Breast epithelium (tissue), 4 donors: ENCODE measurements at places on chromosomes 3 and 15. TPM values are rescaled to one million over a fixed set of nuclear protein-coding genes. Genes with fewer than 3 reads are reported as not detected.
A peak's percentile ranks its signal among the peaks of the same experiment; 100 is the strongest.

ATP13A5 gene
- 4.5 TPM for total RNA-seq

MRPS25 gene
- 40.0 TPM for total RNA-seq

SORD gene
- total RNA-seq: 3.7 TPM

VPS8 gene
- 86.3 TPM for total RNA-seq

DNA sequence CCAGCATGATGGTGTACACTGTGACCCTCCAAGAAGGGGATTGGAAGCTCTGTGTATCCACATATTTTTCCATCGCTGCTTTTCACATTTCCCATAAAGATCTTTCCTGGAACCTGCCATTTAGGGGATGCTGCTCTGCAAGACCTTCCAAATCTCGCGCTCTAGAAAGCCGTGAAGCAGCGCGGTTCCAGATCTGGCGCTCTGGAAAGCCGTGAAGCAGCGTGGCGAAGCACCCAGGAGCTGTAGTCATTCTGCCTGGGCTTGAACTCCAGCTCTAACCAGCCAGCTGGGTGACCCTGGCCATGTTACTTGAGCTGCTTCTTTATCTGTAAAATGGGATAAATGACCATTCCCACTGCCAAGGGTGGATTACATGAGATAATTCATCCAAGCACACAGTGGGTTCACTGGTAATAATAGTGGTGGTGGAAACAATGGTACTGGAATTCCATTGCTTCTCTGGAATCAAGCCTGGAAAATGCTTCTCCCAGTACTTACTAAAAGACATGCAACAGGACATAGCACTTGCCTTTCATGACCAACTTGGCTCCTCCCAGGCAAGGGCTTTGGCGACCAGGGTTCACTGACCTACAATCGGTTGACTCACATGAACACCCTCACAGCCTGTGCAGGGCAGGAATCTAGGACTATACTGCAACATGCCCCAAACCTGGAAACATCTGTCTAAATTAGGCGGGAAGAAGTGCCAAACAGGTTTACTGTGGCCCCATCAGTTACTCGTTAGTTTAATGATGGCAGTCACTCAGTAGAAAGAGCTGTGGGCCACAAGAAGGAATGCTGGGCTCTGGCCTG lies 70.7 kb downstream of the XXYLT1 start:
- DNase-seq: no peak
- H3K27me3 ChIP-seq: no peaks in the 10 kb centered on the region
- no peaks in the 10 kb centered on the region for H3K4me1 ChIP-seq
- H3K4me3 ChIP-seq: no peak overlapping the region
- H3K36me3 ChIP-seq: no peaks in the 10 kb centered on the region

GRCh38 chr3:169269005-169269404 lies 394.5 kb downstream of the MECOM start:
- no peak overlapping the region for H3K27ac ChIP-seq
- no peaks in the 10 kb centered on the region for H3K27me3 ChIP-seq
- no peaks in the 10 kb centered on the region for H3K36me3 ChIP-seq
- DNase-seq: no peak

- H3K27me3 ChIP-seq: no peaks in the 10 kb centered on the region
- H3K27ac ChIP-seq: no peak overlapping the region
- H3K4me3 ChIP-seq: no peak overlapping the region
- no peaks in the 10 kb centered on the region for H3K36me3 ChIP-seq
Observed at GRCh38 chr3:158846803-158847451, 45.1 kb downstream of the MFSD1 start.

- no peak overlapping the region for H3K4me3 ChIP-seq
- no peaks in the 10 kb centered on the region for H3K36me3 ChIP-seq
- H3K27me3 ChIP-seq: no peaks in the 10 kb centered on the region
- no peak for DNase-seq
Observed at GRCh38 chr3:141845407-141846049, 30.9 kb upstream of the ATP1B3 start.

- H3K4me1 ChIP-seq: no peaks in the 10 kb centered on the region
- H3K4me3 ChIP-seq: no peak overlapping the region
- no peaks in the 10 kb centered on the region for H3K36me3 ChIP-seq
Observed at GRCh38 chr15:92580521-92580920, 75.1 kb downstream of the FAM174B start.

GRCh38 chr3:37591116-37591781 lies 270.4 kb upstream of the CTDSPL start:
- H3K4me3 ChIP-seq: no peak overlapping the region
- H3K27ac ChIP-seq: peak overlapping the region; percentile 90
- no peaks in the 10 kb centered on the region for H3K27me3 ChIP-seq
- no peak for DNase-seq
- peaks cover 10% of the 10 kb centered on the region for H3K4me1 ChIP-seq
- H3K36me3 ChIP-seq: no peaks in the 10 kb centered on the region

DNA sequence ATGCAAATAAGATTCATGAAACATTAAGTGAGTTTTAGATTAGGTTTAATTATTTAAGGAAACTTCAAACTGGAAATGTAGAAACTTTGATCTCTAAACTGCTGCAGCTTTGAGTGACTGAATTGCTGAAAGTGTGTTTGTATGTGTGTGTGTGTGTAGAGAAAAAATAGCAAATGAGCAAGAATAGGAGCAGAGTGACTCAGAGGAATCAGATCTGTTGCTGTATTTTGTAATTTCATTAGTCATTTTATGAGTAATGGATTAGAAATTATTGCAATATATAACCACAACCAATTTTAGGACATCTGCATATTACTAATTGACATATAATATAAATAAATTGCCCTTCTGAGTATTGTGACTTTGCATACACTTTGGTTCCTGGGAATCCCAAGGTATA lies 52.8 kb upstream of the SLC9A9 start:
- no peaks in the 10 kb centered on the region for H3K27me3 ChIP-seq
- H3K36me3 ChIP-seq: no peaks in the 10 kb centered on the region
- no peak overlapping the region for H3K27ac ChIP-seq
- no peaks in the 10 kb centered on the region for H3K4me1 ChIP-seq
- H3K4me3 ChIP-seq: no peak overlapping the region
- no peak for DNase-seq

- DNase-seq: peak; percentile 92
- H3K27ac ChIP-seq: peak within 1 kb of the TSS; percentile 81
- H3K4me3 ChIP-seq: peak within 1 kb of the TSS; percentile 62
- no peaks in the 10 kb centered on the region for H3K36me3 ChIP-seq
- no peaks in the 10 kb centered on the region for H3K27me3 ChIP-seq
Observed at GRCh38 chr3:134794950-134795745, at the start of gene EPHB1. TSS of gene EPHB1 (plus strand) at chr3:134795260.

GRCh38 chr3:159886050-159886449 lies 102.6 kb upstream of the IL12A start:
- no peak overlapping the region for H3K4me3 ChIP-seq
- no peaks in the 10 kb centered on the region for H3K27me3 ChIP-seq
- DNase-seq: no peak
- H3K4me1 ChIP-seq: no peaks in the 10 kb centered on the region
